ENCODE measurements at places on chromosomes 2 and 18.

DNA sequence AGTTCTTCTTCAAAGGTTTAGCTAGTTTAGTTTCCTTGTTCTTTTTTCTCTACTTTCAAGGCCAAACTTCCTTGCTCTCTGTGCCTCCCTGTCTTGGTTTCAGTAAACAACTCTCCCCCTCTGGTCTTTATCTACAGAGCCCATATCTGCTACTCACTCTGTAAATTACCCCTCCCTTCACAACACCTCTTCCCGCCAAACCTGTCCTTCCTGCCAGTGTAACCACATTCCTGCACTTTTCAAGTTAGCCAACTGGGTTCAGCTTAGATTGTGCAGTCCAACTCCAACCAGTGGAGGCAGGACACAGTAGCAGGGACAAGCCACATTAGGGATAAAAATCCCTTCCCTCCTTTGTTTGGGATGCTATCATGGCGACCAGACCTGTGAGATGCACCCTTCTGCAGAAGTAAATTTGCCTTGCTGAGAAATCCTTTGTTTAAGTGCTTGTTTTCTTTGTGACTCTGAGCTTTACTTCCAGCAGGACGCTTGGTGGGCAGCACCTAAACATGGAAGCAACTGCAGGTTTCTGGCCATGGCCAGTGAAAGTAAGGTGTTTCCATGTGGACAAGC, 706.0 kb downstream of the KCNJ3 start:
- DNase-seq = no peak

- DNase-seq = peak; percentile 10
These were observed 114.7 kb downstream of the DNAH6 start for GRCh38 chr2:84631047-84631446.

GRCh38 chr2:42854207-42854818, 61.9 kb upstream of the HAAO start:
- DNase-seq = peak; percentile 89

DNA sequence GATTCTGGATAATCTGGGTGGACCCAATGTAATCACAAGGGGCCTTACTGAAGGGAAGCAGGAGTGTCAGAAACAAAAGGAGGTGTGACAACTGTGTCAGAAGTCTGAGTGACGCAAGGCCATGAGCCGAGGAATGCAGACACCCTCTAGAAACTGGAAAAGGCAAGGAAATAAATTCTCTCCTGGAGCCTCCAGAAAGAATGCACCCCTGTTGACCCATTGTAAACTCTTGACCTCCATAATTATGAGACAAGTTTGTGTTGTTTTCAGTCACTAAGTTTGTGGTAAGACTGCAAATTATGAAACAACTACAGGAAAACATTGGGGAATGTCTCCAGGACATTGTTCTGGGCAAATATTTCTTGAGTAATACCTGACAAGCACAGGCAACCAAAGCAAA, 47.3 kb upstream of the B3GNT7 start:
- DNase-seq = no peak

- DNase-seq = peak; percentile 96
These were observed 211.4 kb upstream of the SMIM21 start for GRCh38 chr18:75638776-75639471.

GRCh38 chr2:225637259-225637658, 237.7 kb downstream of the NYAP2 start:
- peak; percentile 33 for DNase-seq

DNA sequence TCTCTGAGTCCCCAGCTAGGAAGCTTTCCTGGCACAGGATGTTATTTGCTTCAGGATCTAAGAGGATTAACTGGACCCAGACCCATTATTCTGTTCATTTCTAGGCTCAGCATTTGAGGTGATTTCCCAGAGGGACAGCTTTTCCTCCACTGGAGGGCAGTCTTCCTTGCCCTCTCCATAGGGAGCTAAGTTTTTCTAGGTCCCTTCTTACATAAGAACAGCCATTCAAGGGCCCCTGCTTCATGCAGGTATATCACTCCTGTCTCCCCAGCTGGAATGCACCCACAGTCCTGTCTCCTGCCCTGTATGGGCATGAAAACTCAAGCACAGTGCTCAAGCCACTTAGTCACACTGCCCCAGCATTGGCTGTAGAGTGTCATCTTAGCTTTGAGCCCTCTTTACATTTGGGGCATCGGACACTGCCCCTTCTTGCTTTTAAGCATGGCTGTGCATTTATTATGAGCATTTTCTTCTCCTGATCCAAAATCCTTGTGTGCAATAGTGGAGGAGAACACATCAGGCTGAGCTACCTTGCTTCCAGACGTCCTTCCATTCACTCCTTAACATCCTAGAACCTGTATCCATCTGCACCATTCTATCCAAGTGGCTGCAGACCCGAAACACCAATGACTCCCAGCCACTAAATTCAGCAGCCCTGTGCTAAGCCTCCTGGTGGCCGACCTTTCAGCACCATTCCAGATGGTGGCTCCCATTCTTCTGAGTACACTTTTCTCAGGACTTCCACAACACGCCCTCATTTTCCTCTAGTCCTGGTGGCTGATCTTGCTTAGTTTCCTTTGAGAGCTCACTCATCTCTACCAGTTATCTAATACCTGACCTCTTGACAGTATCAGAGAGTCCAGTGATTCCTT, 80.0 kb downstream of the COPS8 start:
- DNase-seq = no peak

DNA sequence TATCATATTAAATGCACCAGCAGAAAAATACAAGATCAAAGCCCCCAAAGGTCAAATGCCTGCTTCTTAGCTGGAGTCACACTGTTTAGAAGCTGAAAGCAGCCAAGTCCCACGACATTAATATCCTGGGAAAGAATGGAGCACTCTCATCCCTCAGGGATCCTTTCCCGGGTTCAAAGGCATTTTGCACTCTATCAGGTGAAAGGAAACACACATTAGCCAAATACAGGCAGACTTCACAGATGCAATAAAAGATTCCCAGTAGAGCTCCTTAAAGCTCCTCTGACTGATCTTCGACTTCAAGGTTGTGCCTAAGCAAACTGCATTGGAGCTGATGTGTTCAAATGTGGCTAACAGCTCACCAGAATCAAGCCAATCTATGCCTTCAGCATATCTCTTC, 158.4 kb downstream of the RNF152 start:
- no peak for DNase-seq

- DNase-seq = no peak
These were observed 92.7 kb downstream of the FARSB start for GRCh38 chr2:222563106-222563718.

- no peak for DNase-seq
These were observed 51.8 kb downstream of the MYO3B start for GRCh38 chr2:170229744-170230143.

GRCh38 chr2:179226961-179227259, 37.7 kb downstream of the SESTD1 start:
- DNase-seq = no peak

- peak; percentile 14 for DNase-seq
These were observed 26.2 kb upstream of the SPOPL start for GRCh38 chr2:138475277-138475776.

- DNase-seq = peak; percentile 9
These were observed 72.1 kb downstream of the AP1S3 start for GRCh38 chr2:223765221-223765785.
